Activated gamma-delta T cell treated with Interleukin-2 at 50 U/mL for 16 hours (primary cell): ENCODE measurements at places on chromosomes 5 and 9.

- no peak for DNase-seq
Measured at GRCh38 chr5:8445139-8445538, 576.2 kb downstream of the MTRR start.

DNA sequence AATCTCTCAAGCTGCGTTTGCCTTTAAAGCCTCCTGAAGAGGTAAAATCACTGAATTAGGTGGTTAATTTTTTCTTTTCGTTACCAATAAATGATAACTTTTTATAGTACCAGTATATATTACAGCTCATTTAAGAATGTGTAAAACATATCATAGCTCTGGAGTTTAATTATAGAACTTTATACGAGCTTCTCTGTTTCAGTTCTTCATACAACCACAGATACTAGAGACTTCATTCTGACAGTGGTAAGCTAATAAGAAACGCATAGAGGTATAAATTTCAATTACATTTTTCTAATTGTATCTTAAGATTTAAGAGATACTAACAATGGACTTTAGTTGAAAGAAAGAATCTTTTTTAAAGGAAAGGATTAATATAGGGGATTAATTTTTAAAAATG is 73.9 kb downstream of the PBX3 start:
- no peak for DNase-seq

DNA sequence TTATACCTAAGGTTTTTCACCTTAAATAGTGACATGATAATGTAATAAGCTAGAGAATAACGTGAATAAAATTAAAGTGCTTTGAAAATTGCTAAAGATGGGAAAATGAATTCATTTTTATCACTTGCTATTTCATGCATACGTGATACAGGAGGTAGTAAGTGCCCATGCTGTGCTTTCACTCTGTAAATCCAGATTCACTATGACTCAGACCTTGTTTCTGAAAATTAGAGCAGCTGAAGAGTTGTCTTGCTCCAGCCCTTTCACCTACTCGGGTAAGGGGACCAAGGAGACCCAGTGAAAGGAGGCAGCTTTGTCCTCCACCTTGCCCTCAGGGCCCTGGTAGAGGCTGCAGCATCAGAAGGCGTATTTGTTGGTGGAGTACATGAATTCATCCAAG is 87.9 kb downstream of the ANKH start:
- no peak for DNase-seq

DNA sequence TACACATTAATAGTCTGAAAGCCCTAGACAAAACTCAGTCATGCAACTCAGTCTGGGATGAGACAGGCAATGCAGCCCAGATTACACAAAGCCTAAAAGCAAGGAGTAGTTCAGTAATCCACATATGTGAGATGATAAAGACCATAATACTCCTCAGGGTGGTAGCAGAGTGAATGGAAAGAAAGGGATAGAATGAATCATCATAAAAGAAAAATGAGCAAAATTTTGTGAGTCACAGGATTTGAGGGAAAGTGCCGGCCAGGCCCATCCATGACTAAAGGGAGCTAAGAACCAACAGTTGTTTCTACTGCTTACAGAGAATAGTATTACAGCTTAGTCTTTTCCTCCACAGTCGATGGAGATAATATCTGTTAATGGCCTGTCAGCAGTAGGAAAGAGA is 90.0 kb upstream of the POU5F2 start:
- no peak for DNase-seq

GRCh38 chr5:133259199-133259997 is 207.6 kb downstream of the HSPA4 start:
- peak; percentile 13 for DNase-seq

DNA sequence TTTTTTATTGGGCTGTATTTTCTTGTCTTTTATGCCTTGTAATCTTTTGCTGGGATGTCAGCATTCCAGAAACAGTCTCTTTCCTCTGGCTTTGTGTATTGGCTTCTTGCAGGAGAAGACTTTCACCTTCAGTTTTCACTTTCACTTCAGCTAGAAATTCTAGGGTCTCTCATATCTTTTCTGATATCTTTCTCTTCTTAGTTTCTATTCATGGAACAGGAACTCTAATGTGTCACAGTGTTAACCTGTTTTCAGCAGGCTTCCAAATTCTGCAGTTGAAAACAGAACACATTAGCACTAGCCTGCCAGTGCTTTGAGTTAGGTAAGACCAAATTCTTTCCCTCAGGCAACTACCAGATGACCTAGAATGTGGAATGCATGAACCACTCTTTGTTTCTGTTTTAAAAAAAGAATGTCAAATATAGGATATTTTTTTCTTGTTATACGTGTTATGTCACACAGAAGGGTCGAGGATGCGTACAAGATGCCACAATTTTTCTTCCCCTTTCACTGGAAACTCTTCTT is 164.7 kb downstream of the TUSC1 start:
- no peak for DNase-seq

- no peak for DNase-seq
Measured at GRCh38 chr9:136850866-136851775, 1.0 kb upstream of the MAMDC4 start.

GRCh38 chr9:96500696-96501632 is 51.0 kb downstream of the HABP4 start:
- no peak for DNase-seq

GRCh38 chr5:177957241-177957640 is 38.8 kb downstream of the PROP1 start:
- no peak for DNase-seq

- no peak for DNase-seq
Measured at GRCh38 chr9:26856413-26857032, 36.1 kb downstream of the CAAP1 start.

- no peak for DNase-seq
Measured at GRCh38 chr9:113427629-113428028, 17.1 kb downstream of the C9orf43 start.

- no peak for DNase-seq
Measured at GRCh38 chr5:73471654-73472053, 23.1 kb upstream of the FOXD1 start.

DNA sequence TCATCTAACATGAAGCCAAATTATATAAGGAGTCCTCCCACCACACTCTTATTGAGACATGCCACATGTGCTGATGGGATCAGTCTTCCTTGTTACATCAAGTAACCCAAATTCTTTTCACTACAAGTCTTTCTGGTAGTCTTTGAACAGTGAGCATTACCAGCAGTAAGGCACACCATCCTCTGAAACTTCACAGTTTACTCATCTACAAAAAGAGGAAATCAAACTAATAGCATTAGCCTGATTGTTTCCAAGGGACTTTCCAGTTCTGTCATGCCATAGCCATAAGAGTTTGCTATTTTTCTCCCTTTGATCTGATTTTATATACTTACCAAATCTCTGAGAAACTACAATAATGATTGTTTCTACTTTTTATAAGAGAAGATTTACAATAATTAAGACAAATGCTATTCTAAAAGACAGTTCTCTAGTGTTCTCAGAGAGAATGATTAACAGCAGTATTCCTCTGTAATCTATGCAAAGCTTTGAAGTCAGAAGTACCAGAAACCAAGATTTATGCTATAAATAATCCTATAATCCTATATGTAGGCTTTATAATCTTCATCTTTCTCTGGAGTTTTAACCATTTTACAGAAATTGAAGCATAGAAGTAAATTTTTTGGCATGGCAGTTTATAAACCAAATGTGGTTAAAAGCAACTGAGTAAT is 166.2 kb upstream of the ACO1 start:
- DNase-seq = no peak

DNA sequence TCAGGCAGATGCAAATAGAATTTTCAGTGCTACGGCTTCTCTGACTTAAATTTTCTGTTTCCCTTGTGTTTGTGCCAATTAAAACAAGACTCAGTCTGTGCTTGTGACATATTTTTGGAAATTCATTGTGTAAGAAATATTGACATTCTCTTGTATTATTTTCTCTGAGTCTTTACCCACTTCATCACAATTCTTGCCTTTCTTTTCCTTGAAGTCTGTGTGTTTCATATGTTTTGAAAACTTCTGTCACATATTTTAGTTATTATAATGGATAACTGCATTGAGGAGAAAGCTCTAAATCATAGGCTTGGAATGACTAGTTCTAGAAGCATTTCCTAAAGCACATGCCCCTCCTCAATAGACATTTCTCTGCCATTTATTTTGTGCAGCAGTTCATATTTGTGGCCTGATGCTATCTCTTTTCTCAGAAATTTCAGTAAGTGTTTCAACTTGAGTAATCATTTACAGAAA is 206.6 kb downstream of the PALM2AKAP2 start:
- no peak for DNase-seq

DNA sequence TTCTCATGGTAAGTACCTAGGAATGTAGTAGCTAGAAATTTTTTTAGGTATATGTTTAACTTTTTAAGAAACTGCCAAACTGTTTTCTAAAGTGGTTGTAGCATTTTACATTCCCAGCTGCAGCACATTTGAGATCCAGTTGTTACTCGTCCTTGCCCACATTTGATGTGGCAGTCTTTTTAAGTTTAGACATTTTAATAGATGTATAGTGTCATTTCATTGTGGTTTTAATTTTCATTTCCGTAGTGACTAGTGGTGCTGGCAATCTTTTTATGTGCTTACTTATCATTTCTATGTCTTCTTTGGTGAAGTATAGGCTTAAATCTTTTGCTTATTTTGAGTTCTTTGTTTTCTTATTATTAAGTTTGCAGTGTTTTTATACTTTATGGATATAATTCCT is 171.6 kb downstream of the GAS1 start:
- no peak for DNase-seq

DNA sequence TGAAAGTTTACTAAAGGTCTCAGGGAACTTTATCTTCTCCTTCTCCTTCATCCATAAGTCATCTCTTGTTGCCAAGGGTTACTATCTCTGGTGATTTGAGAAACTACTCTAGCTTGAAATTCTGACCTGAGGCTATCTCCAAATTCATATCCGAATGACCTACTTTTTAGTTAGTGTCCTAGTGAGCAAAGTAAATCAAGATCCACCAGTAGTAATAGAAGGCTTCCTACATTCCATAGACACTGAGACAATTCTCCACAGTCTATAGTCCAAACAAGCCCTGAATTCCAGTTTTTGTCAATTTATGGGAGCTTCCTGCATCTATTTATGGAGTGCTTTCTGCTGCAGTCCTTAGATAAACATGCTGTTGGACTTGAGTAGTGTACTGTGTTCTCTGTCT is 5.0 kb downstream of the IL7R start:
- DNase-seq = no peak

DNA sequence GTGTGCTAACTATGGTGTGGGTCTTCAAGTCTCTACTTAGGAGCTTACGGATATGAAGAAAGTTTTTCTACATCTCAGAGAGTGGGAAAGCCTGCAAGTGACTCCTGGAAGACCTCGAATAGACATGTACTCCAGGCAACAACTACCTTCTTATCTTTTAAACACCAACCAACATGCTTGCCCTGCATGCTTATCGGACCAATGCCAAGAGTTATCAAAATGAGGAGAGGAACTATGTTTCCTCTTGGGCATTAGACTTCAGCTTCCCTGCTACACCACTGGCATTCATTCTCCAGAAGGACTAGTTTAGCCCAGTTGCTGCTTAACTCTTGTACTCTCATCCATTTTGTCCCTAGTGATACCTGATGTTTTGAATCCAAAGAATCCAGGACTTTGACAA is 74.7 kb upstream of the MAN2A1 start:
- DNase-seq = no peak

- DNase-seq = no peak
Measured at GRCh38 chr9:116008278-116008677, 145.3 kb upstream of the PAPPA start.

- DNase-seq = no peak
Measured at GRCh38 chr5:86831128-86831527, 213.4 kb downstream of the COX7C start.

- DNase-seq = no peak
Measured at GRCh38 chr5:61386045-61386800, 54.2 kb downstream of the ZSWIM6 start.

DNA sequence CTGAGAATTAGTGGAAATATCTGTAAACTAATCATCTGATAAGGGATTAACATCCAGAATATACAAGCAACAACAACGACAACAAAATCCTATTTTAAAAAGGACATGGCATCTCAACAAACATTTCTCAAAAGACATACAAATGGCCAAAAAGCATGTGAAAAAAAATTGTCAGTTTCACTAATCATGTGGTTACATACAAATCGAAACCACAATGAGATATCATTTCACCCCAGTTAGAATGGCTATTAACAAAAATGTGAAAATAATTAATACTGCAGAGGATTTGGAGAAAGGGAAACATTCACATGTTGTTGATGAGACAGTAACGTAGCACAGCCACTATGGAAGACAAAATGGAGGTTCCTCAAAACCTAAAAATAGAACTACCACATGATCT is 69.5 kb downstream of the ERP44 start:
- DNase-seq = no peak

- no peak for DNase-seq
Measured at GRCh38 chr5:176770431-176770830, 39.9 kb upstream of the UNC5A start.

- no peak for DNase-seq
Measured at GRCh38 chr5:157568720-157569119, 6.9 kb downstream of the ADAM19 start.

DNA sequence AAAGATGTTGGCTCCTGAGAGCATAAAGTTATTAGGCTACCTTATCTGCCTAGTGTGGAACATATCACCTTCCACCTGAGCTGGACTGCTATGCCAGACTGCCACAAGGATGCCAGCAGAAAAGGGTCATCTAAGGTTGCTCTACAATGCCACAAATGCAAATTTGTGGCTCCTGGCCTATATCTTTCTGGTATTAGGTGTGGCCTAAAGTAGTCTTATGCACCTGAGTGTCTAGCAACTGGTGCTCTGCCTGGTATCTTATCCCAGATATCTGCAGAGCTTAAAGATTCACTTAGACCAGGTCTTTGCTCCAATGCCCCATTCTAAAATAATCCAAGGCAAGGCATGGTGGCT is 34.7 kb downstream of the DTWD2 start:
- no peak for DNase-seq

- no peak for DNase-seq
Measured at GRCh38 chr5:14707811-14708390, 43.4 kb downstream of the OTULIN start.

GRCh38 chr5:11547730-11548129 is 356.5 kb downstream of the CTNND2 start:
- DNase-seq = no peak
